Activated T-helper 17 cell treated with anti-CD3 and anti-CD28 coated beads, Interleukin-2, amount 50 U/mL, for 72 hours (primary cell): ENCODE measurements at places on chromosomes 5 and 9. TPM values are rescaled to one million over a fixed set of nuclear protein-coding genes. Genes with fewer than 3 reads are reported as not detected.
A peak's percentile ranks its signal among the peaks of the same experiment; 100 is the strongest.

GRCh38 chr5:145806923-145807322 is 28.2 kb downstream of the PRELID2 start:
- ATAC-seq = no peak

GRCh38 chr5:43256261-43256966 is 56.8 kb downstream of the HMGCS1 start:
- no peak for ATAC-seq

The BARHL1 gene
- total RNA-seq = not detected

- no peak for ATAC-seq
Observed at GRCh38 chr5:58455480-58455879, 4.4 kb downstream of the PLK2 start.

DNA sequence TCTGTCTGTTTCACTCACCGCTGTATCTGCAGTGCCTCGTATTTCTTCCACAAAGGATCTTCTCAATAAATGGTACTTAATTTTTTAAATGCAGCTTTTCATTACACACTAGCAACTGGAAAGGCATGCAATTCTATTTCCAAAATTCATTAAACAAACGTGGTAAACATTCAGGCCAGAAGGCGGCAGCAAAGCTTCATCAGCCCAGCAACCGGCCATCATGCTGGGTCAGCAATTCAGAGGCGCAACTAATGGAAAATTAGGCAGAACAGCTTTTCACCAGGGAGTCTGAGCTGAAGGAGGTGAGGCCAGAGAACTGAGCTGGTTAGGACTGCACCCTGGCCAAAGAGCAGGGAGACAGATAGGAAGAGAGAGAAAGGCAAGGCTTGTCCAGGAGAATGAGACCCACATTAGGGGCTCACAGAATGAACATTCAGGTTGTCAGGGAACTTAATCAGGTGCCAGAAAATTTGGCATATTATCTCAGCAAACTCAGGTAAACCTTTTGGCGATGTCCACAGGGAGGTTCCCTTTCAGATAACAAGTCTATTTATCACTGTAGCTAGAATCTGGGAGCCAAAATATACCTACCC is 17.7 kb upstream of the RNF180 start:
- ATAC-seq = no peak

DNA sequence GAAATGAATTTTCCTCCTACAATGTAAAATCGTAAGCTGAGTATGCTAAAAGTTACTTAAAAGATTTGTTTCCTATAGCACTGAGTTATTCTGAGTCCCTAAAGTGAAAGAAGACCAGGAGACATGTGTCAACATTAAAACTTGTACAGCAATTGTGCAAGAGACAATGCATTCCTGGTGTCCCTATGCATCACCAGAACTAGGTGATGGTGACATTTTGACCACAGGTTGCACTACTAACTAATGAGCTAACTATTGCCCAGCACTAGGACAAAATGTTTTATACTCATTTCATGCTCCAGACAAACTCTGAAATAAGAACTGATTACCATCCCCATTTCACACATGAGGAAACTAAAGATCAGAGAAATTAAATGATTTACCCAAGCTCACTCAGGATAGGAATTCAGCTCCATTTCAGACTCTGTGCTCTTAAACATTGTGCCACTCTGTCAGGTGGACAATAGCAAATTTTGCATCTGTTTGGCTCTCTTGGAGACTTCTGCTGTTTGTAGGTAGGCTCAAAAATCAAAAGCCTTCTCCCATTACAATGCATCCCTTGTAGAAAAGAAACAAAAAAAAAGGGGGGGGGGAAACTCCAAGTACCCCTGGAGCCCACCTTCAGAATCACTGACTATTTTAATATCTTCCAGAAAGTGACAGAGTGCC is 269.2 kb downstream of the ACTL7B start:
- ATAC-seq = no peak

GRCh38 chr5:142846406-142846805 is 76.2 kb downstream of the ARHGAP26 start:
- no peak for ATAC-seq

The SLC6A18 gene
- total RNA-seq = not detected

DNA sequence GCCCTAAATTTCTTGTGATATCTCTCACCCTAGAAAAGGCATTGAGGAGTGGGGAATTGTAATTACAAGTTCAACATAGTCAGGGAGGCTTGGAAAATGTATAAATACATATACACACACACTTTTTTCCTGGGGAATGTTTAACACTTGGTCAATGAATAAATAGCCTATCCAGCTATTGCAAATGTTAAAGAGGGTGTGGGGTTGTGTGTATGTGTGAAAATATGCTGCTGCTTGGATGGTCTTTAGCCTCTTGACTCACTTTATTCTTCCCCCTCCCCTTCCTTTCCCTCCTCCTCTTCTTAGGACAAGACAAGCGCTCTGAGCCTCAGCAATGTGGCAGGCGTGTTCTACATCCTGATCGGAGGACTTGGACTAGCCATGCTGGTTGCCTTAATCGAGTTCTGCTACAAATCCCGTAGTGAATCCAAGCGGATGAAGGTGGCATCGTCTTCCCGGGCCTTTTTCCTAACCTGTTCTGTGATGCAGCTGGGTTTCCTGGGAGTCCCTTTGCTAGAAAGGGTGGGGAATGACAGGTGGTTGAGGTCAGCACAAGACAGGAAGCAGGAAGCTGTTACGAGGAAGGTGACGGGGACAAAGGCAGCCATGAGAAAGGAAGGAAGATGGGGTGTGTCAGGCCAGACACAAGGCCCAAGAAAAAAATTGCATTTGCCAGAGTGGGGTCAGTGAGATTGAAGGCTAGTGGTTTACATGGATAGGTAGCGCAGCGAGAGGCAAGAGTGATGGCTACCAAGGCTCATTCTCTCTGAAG is 236.5 kb downstream of the FAM114A2 start:
- no peak for ATAC-seq

DNA sequence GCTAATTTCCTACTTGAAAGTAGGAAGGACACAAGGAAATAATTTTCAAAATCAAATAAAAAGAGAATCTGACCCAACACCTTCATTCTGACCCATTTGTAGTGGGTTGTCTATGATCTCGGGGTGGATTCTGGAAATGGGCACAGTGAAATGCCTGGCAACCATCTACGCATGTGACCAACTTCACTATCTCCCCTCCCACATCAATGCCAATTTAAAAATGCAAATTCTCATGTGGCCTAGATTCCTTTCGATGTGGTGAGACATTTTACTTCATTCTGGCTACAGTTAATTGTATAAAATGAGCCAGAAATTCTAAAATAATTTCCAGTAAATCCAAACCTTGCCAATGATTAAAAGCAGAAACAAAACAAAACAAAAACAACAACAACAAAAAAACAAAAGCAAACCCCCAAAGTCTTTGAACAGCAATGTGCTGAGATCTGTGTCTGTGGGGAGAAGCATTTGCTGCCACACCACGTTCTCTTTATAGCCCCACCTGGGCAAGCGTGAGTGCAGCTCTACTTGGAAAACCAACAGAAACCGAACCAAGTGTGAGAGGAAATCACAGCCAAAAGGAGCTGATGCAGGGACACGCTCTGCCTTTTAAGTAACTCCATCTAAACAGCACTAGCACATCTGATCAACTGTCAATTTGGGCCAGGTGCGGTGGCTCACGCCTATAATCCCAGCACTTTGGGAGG is 59.0 kb downstream of the USP20 start:
- peak; percentile 8 for ATAC-seq

The CENPK gene
- 72.0 TPM for total RNA-seq

DNA sequence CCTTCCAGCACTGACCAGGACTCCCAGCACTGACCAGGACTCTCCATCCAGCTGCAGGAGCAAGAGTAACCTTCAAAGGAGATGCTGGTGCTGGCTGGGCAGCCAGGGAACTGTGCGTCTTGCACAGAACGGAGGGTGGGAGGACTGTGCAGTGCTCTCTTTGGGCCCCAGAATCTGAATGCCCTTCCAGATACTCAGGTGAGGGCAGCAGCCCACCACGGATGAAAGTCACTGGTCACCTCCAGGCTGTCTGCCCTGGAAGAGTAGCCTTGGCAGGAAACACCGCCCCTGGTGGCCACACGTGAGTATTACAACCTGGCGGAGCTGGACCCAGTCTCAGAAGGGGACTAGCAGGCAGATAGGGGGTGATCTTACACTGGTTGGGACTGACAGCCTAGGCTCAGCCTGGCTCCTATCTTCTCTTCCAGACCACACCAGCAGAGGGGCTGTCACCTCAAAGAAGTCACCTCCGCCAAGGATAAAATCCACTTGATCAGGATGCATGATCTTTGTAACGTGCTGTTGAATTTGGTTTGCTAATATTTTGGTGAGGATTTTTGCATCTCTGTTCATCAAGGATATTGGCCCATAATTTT is 4.8 kb upstream of the SARDH start:
- peak; percentile 66 for ATAC-seq
